ENCODE measurements at places on chromosomes 1 and 21. TPM values are rescaled to one million over a fixed set of nuclear protein-coding genes. Genes with fewer than 3 reads are reported as not detected.

- no peak overlapping the region for H3K27ac ChIP-seq
- H3K27me3 ChIP-seq: peaks cover 31% of the 10 kb centered on the region
- peak overlapping the region; percentile 60 for H3K4me3 ChIP-seq
- H3K4me1 ChIP-seq: peaks cover 4% of the 10 kb centered on the region
- H3K36me3 ChIP-seq: no peaks in the 10 kb centered on the region
Observed at GRCh38 chr1:233614743-233615521, 1.0 kb downstream of the KCNK1 start.

DNA sequence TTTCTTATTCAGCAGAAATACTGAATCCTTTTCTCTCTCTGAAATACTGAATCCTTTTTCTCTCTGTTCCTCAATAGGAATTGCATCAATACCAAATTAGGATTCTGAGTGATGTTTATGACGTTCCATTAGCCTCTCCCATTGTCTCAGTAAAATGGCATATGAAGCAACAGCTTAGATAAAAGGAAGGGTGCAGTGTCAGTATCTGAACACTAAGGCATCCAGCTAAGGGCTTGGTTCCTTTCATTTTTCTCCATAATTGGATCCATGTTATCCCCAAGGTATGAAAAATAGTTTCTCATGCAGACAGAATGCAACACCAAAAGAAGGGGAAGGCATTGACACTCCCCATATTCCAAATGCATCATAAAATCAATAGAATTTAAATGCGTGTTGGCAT is 61.5 kb upstream of the RAVER2 start:
- peaks cover 7% of the 10 kb centered on the region for H3K4me1 ChIP-seq
- no peak overlapping the region for H3K4me3 ChIP-seq
- H3K27ac ChIP-seq: no peak overlapping the region
- DNase-seq: no peak
- H3K36me3 ChIP-seq: peaks cover 39% of the 10 kb centered on the region

Gene SLAMF1
- 0.91 TPM for polyA plus RNA-seq

Gene TAL1
- polyA plus RNA-seq: 2.2 TPM

Gene ELAVL4
- 25.1 TPM for polyA plus RNA-seq

Gene SLC45A1
- polyA plus RNA-seq: 2.0 TPM
